Stimulated activated CD4-positive, alpha-beta T cell treated with anti-CD3 and anti-CD28 coated beads, Interleukin-15, amount 100 ng/mL, for 1 hour (primary cell): ENCODE measurements at places on chromosomes 2 and 18.

DNA sequence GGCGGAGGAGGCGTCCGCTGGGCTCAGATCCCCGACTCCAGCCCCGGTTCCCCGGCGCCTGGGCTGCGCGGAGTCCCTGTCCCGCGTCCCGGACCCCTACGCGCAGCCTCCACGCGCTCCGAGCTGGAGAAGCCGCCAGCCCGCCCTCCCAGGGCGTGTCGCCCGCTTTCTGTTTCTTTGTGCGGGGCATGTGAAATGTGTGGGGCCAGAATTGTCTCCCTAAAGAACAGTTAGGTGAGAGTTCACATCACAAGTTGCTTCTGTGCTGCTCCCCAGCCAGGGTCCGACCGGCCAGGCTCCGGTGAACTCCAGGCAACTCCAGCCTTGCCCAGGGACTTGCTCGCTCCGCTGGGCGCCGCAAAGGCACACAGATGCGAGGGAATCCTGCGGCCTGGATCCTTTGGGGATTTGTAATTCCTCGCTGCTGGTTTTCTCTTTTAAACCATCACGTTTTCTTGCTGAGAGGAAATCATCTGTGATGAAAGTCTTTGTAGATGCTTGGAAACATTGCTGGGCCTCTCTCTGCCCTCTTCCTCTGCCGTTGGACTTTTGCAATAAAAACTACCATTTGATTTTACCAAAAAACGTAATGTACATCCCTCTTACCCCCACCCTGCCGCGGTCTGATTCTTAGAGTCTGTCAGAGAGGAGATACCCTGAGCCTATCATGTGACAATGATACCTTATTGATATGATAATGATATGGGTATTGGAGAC is 631 bp downstream of the GYPC start:
- DNase-seq = no peak

DNA sequence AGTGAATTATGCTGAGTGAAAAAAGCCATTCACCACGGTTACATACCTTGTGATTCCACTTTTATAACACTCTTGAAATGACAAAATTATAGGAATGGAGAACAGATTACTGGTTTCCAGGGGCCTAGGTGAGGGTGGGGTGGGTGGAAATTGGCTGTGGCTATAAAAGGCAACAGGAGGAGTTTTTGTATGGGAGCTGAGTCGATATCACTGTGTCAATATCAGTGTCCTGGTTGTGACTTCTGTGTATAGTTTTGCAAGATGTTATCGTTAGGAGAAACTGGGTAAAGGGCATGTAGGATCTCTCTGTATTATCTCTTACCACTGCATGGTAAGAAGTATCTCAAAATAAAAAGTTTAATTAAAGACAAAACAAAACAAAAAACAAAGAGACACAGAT is 84.3 kb downstream of the EDAR start:
- DNase-seq = no peak

DNA sequence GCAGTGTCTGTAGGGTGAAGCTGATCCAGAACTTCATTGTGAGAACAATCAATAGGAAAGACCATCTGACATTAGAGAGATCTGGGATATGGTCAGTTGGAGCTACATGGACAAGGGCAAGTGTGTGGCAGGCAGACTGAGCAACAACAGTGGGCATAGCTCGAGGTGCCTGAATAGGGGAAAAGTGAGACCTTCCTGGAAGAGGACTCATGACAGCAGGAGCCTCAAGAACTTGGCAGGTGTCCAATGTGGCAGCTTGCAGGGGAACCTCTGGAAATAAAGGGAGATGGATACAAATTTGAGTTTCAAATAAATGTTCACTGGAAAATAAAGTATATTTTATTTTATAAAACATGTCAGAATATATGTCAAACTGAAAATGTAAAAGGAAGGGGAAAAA is 117.9 kb downstream of the TANC1 start:
- DNase-seq = no peak

DNA sequence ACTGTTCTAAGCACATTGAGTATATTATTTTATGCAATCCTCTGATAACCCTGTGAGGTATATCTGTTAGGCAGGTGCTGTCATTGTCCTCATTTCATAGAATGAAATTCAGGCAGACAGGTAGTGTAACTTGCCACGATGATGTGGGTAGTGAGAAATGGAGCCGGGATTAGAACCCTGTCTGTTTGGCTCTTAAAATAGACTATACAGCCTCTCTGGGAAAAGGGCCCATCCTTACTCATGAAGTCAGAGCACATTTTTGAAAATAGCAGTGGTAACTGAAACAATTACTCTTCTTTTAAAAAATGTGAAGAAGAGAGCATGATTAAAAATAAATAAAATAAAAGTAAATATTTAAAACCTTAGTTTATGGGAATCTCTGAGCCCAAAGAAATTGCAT is 23.0 kb downstream of the FAM171B start:
- DNase-seq = no peak

GRCh38 chr18:46336278-46337111 is 232.3 kb downstream of the HAUS1 start:
- DNase-seq = no peak

DNA sequence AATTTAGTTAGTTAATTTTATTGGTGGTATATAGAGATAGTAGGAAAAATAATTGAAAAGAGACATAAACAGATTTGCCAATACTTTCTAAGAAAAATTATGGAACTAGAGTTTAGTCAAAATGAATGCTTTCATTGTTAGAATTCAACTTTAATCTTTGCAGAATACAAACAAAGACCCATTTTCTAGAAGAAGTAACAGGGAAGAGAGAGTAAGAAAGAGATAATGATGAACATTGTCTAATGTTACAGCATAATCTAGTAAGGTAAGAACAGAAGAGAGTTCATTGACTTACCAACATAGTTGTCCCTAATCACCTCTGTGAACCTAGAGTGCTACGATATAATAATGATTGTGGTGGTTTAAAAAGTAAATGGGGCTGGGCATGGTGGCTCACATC is 23.7 kb downstream of the SCN1A start:
- no peak for DNase-seq

GRCh38 chr2:236498369-236498768 is 71.3 kb upstream of the ACKR3 start:
- DNase-seq = no peak

DNA sequence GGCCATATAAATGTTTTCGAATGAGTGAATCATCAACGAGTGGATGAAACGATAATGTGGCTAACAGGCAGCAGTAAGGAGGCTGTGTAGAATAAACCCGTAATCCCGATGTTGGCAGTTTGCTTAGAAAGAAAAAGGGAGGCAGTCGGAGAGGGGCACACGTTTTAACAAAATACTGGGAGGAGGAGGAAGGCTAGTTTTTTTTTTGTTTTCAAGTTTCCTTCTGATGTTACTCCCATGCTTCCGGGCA is 476 bp upstream of the MSH2 start:
- no peak for DNase-seq

- no peak for DNase-seq
Measured at GRCh38 chr2:45839508-45840251, 188.2 kb downstream of the PRKCE start.

GRCh38 chr2:3626812-3627499 is 31.0 kb upstream of the ALLC start:
- no peak for DNase-seq

GRCh38 chr2:196836440-196836839 is 27.3 kb upstream of the C2orf66 start:
- no peak for DNase-seq

DNA sequence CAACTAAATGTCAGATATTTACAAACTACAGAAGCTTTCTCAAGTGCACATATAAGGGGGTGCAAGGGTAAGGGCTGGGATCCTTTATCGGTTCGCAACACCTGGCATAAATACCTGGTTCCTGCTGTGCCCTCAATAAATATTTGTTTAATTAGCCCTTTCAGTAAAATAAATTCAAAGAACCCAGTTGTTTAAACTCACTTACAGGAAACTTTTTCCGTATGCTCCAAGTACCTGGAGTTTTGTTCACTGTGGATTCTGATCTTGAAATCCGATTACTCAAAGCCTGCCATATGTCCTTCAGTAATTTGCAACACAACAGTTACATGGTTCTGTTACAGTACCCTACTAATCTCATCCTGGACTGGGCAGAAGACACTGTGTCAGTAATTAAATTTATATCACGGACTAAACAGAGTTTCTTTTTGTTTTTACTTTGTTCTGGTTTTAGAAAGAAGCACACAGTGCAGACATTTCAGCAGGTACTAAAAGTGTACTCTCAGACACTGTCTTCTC is 36.9 kb downstream of the TBC1D8 start:
- no peak for DNase-seq

DNA sequence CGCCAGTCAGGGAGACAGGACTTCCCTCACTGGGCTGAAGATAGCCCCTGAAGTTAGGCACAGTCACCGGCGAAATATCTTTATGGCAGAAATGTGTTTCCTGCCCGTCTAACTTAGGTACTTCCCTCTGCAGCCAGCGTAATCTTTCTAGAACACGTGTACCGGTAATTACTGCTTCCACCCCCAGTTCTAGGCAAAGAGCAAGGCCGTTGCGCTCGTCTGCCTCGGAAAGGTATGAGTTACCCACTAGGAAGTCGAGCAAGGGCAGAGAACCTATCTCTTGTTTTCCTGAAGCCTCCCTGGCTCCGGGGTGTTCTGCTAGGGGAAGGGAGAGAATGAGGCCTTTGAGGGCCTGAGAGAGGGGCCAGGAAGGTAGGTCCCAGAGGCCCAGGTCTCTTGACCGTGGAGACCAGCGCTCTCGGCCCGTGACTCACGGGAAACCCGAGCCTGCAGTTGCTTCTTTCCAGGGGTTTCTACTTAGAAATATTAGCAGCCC is 70.0 kb downstream of the TWSG1 start:
- DNase-seq = no peak

GRCh38 chr2:85710687-85711577 is 16.8 kb downstream of the GNLY start:
- DNase-seq = no peak

DNA sequence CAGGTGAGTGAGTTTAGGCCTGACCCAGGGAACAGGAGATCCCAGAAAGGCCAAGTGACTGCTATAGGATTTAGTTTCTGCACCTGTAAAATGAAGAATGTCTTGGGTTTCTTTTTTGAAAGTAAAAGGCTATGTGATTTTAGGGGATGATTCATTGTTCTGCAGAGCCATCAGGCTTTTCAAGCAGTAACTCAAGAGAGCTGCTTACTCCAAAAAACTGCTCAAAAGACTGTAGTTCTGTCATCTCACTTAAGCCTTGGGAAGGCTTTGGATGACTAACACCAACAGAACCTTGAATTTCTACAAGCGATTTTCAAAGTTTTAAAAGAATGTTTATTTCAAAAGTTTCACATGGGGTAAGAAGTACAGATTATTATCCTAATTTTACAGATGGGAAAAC is 165.1 kb downstream of the HAUS1 start:
- DNase-seq = no peak
